ENCODE measurements at places on chromosomes 5 and 9. TPM values are rescaled to one million over a fixed set of nuclear protein-coding genes. Genes with fewer than 3 reads are reported as not detected.
A peak's percentile ranks its signal among the peaks of the same experiment; 100 is the strongest.

DNA sequence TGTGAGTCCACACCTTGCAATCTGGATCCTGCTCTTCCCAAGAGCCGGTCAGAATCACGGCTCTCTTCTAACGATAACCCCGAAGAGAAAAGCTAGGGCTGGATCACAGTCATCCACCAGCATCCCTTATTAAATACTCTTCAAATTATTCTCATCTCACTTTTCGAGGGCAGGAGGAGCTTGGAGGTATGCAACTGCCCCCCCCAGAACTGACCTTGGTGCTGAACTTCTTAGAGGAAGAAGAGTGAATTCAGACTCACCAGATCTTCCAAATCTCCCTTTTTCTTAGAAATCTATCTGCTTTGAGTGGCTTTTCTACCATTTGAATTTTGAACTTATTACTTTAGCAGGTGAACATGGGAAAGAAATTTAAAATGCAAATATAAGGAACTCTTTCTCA, 75.7 kb downstream of the MED10 start:
- no peak for DNase-seq

DNA sequence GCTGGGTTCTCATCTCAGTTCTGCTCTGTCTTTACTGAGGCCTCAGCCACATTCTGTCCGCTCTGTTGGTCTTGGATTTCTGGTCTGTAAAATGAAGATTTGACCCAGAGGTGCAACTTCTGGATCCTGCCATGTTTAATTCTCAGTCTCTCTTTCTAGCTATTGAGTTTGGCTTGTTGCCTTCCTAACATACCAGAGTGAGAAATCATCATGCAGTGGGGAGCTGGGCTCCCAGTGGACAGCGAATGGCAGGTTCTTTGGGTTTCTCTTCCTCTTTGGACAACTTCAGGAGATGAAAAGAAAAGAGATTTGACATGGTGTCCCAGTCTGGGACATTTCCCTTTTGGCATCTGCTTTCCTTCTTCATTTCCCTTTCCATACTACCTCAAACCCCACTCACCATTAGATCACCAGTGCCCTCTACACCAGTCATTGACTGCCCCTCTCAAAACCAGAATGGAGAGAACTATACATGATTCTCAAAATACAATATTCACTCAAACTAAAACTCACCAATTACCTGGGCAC, 334.7 kb downstream of the ACTL7B start:
- DNase-seq = no peak

- no peak for DNase-seq
These were observed 11.7 kb upstream of the TENT4A start for GRCh38 chr5:6701491-6701890.

DNA sequence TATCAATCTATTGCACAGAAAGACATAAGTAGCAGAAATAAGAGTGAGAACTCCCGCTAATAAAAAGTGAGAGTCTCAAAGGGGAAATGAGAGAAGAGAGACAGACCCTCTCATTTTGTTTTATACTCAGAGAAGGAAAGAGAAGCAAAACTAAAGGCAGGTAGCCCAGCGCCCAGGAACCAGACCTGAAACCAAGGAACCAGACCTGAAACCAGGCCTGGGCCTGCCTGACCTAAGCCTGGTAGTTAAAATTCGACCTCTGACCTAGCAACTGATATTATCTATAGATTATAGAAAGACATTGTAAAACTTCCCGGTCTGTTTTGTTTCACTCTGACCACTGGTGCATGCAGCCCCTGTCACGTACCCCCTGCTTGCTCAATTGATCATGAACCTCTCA, 134.5 kb upstream of the SEMA6A start:
- no peak for DNase-seq

DNA sequence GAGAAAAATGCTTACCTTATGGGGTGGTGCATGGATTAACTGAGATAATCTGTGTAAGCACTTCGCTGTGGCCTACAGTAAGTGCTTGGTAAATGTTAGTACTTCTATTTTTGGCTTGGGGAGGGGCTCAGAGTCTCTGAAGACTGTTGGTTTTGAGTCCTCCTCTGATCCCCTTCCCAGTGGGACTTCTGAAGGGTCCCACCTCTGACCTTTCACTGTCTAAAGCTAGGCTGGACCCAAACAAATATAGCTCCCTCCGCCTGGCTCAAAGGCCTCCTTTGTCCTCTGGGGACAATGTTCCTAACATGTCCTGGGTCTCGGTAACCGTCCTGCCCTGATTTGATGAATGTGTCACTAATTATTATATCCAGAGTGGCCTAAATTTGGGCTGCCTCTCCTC, 34.8 kb downstream of the CAMK2A start:
- no peak for DNase-seq

DNA sequence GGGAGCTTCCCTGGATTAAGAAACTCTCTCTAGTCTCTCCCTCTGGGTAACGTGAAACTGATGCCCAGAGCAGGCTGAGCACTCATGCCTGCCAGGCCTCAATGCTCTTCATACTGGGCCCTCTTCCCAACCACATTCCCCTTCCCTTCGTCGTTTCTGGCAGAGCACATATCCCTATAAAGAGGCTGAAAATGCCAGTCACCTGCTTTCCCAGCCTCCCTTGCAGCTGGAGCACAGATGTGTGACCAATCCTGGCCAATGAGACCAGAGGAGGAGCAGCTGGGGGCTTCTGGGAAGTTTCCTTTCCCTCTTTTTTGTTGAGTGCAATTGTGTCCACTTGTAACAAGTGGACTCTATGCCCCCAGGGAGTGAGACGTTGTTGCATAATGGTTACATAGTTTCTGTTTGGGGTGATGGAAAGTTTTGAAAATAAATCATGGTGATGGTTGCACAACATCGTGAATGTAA, 30.2 kb upstream of the SMIM23 start:
- DNase-seq = no peak

DNA sequence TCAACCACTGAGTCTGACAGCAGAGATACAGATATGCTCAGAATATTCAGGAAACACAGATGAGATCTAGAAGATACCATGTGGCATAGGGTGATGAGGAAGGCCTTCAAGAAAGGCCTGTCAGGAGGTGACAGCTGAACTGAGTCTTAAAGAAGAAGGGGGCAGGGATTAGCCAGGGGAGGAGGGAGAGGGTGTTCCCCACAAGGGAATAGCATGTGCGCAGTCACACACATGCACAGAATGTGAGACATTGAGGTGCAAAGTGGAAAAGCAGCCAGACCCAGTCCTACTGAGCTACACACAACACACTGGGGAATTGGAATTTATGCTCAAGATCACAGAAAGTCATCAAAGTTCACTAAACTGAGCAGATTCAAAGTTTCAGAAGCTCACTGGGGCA, 3.0 kb upstream of the SLC25A48 start:
- no peak for DNase-seq

DNA sequence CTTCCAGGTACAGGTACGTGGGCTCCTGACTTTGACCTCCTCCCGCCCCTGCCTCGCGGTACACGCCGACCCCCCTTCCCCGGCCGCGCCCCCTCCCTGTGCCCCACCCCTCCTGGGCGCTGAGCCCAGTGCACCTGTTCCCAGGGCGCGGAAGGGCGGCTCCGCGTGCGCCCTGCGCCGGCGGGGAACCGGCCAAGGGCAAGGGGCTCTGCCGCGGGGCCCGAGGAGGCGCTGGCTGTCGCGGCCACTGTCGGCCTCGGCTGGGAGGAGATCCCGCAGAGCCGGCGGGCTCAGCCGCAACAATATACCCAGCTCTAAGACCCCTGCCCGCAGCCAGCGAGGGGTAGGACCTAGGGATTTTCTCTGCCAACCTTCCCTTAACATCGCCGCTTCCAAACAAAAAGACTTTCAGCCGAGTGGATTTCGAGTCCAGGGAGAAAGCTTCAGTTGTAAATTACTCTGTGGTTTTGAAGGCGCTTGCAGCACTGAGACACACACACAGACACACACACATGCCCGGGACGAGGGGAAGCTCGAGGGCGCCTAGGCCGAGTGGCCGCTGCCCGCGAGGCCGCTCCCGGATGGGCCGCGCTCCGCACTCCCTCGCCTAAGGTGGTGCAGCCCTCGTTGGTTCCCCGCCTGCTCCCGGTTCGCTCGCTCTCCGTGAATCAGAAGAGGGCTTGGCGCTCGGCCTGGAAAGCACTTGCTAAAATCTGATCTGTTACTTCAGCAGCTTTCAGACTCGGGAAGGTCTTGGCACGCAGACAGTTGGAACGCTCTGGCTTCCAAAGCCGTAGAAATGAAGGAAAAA, 1.2 kb downstream of the FGF18 start:
- peak; percentile 49 for DNase-seq

- no peak for DNase-seq
These were observed 102.5 kb downstream of the TLE4 start for GRCh38 chr9:79674052-79674777.

- no peak for DNase-seq
These were observed 49.7 kb downstream of the PRDM6 start for GRCh38 chr5:123138774-123139173.

DNA sequence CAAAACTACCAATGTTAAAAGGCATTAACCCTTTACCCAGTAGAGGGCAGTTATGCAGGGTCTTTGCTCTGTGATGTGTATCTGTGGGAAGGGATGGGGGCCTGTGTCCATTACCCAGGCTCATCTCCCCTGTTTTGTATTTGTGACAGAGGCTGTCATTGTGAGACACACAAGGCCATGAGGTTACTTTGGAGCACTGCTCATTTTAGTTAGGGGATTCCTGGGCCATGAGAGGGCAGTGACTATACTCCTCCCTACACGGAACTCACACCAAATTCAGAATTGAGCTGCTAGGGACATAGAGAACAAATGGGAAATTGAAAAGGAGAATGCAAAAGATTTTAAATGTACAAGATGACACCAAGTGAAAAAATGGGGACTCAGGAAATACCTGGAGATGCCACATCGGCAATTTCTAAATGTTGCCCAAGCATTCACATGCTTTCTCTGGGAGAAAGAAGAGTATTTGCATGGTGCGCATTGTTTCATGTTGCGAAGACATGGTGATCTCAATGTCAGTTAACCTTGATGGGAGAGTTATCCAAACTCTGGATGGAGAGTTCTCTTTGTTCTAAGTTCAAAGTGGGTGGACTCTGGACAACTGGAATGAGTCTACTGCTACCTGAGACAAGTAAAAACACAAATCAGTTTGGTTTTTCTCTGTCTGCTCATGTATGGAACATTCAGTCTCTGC, 32.5 kb downstream of the C9orf152 start:
- DNase-seq = no peak

GRCh38 chr5:88142886-88143692, 125.6 kb downstream of the TMEM161B start:
- DNase-seq = peak; percentile 62

DNA sequence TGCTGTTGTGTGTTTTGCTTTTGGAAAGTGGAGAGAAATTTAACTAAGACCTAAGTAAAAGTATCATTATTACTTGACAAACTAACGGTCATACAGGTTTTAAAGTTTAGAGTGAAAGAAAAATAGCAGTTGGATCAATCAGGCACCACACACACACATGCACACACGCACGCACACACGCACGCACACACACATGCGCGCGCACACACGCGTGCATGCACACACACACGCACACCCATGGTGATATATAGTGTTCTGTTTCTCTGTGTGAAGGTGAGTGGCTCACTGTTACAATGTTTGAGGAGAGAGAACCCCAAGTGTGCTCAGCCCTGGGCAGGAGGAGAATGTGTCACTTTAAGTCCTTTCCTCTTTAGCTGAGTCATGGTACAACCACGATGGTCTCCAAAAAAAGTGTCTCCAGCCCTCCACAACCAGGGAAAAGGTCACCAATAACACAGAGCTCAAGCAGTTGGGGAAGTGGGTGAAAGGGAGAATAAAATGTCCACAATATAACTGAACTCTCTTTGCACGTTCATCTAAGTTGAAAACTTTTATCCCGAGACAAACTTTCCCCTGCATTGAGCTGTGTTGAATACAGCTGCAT, 3.2 kb downstream of the ZNF366 start:
- no peak for DNase-seq

- no peak for DNase-seq
These were observed 95.9 kb downstream of the FBXO4 start for GRCh38 chr5:42020788-42021530.

DNA sequence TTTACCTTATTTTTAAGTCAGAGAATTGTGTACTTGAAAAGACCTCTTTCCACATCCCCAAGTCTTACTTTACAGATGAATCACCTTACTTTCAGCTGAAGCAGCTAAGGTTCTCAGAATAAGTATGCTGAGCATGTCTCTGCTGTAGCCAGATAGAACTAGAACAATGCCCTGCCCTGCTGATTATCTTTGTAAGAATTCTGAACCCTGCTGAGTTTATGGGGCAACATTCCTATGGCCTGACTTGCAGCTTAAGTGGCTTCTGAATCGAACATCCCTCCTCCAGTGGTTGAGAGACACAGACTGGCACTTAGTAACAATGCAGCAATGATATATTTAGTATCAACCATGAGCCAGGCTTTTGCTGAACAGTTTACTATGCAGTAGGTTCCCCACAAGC, 592.0 kb upstream of the WWC1 start:
- DNase-seq = no peak

GRCh38 chr5:16792598-16793275, 143.4 kb downstream of the MYO10 start:
- DNase-seq = no peak

DNA sequence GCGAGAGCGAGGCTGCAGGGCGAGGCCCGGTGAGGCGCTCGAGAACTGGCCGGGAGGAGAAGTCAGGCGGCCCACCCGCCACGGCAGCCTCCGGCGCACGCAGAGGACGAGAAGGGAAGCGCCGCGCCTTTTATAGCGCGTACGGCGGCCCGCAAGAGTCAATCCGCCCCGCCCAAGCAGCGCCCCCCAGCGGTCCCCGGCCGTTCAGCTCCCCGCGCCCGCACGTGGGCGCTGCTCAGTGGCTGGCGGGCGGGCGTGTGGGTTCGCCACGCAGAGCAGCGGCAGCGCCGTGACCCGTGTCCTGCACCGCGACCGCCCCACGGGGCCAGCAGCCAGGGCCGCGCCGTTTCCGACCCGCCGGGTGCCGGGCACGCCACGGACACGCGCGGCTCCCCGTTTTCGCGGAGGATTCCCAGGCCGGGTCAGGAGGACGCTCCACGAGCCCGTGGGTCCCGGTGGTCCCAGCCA, 14.6 kb downstream of the LCN10 start:
- no peak for DNase-seq

- DNase-seq = no peak
These were observed 23.2 kb downstream of the PRUNE2 start for GRCh38 chr9:76882686-76883085.

Gene PCDHGB1
- 8.6 TPM for total RNA-seq

Gene C5orf58
- total RNA-seq = not detected

Gene CER1
- total RNA-seq = 0.72 TPM

Gene PLAC8L1
- not detected for total RNA-seq

Gene CSF2
- not detected for total RNA-seq

Gene C9orf153
- 0.99 TPM for total RNA-seq

Gene PCDHGB2
- 6.7 TPM for total RNA-seq

Gene ACOT12
- 3.8 TPM for total RNA-seq
